T follicular helper cell (primary cell): ENCODE measurements at places on chromosomes 1 and 21.
A peak's percentile ranks its signal among the peaks of the same experiment; 100 is the strongest.

DNA sequence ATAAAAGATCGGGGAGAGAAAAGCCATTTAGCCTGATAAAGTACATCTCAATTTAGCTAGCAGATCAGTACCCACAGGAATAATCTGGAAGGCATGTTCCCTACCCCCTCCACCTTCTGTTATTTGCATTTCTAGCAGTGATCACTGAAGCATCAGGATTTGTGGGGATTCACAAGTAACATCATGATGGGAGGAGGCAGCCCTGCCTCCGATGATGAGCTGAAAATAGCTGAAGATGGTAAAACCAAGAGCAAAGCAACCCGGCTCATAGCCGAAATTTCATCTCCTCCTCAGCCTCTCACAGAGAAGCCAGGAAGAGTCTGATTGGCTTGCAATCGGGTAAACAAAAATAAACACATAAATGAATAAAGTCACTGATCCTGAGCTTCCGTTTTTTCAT is 2.4 kb downstream of the CCSAP start:
- DNase-seq, result no peak

- peak; percentile 46 for DNase-seq
These were observed at the start of gene COL9A2 for GRCh38 chr1:40316595-40317393. COL9A2 (minus strand) TSS chr1:40317286; CDS start chr1:40317197, 89 bp downstream.

DNA sequence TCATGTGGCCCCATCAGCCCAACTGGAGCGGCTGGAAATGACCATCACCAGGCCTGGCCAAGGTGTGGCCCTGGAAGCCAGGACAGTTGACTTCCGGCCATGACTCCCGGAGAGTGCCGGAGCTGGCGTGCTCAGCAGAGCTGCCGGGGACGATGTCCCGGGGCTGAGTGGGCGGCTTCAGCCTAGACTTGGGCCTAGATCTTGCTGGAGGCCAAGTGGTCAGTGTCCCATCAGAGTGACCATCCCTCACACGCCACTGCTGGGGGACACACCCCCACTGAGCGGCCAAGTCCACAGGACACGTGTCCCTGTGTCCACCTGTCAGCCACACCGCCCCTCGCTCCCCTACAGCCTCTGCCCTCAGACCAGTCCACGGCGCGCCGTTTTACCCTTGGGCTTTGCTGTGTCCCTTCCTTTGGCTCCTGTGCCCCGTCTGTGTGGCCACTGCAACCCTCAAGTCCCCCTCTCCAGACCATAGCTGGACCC is 4.0 kb downstream of the FAAP20 start:
- no peak for DNase-seq

DNA sequence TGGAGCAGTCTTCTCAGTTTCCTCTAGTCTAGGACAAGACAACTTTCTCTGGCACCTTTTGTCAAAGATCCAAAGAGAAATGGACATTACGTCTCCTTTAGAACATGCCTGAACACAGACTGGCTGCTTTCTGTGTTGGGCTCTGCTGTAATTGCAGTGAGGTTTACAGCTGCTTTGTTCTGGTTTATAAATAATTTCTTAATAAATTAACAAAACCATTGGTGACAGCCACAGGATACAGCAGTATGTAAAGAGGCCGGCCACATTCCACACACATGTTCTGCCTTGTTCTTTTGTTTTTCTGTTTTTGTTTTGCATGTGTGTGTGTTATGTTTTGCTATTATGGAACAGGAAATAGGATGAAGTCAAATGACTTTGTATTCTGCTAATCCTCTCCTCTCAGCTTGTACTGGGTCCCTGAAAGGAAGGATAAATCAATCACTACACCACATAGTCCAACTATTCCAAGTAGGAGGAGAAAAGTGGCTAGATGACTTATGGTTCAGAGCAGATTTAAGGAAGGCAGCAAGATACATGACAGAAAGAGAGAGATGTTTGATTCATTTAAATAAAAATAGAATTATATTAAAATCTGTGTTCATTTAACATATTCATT is 161.5 kb upstream of the ESRRG start:
- DNase-seq, result no peak

DNA sequence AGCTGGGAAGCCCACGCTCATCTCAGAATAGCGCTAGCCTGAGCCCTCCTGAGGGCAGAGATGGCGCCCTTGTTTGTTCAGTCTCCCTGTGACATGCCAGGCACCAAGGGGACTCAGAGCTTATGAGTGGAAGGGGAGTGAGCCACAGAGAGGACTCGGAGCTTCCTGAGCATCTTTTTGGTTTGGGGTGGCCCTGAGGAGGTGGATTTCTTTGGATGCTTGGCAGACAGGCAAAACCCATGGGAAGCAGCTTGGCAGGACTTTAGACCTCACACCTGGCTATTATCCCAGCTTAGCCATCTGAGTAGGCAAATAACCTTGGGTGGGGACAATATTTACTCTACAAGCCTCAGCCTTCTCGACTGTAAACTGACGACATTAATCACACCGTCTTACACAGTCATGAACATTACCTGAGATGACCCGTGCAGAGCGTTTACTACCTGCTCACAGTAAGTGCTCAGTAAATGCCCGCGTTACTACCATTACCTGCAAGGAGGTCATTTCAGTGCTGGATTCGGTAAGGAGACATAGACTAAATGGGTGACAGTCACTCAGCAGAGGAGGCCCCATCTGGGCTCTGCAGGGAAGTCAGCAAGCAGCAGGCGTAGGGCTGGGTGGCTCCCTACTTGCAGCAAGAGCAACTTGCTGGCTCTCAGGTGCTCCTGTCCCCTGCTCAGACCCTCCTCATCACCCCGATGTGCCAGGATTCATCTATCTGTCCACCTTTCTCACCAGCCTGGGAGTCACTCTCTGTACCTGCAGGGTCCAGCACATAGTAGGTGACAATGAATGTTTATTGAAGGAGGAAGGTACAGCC is 54.9 kb downstream of the KLHDC7A start:
- DNase-seq, result no peak

DNA sequence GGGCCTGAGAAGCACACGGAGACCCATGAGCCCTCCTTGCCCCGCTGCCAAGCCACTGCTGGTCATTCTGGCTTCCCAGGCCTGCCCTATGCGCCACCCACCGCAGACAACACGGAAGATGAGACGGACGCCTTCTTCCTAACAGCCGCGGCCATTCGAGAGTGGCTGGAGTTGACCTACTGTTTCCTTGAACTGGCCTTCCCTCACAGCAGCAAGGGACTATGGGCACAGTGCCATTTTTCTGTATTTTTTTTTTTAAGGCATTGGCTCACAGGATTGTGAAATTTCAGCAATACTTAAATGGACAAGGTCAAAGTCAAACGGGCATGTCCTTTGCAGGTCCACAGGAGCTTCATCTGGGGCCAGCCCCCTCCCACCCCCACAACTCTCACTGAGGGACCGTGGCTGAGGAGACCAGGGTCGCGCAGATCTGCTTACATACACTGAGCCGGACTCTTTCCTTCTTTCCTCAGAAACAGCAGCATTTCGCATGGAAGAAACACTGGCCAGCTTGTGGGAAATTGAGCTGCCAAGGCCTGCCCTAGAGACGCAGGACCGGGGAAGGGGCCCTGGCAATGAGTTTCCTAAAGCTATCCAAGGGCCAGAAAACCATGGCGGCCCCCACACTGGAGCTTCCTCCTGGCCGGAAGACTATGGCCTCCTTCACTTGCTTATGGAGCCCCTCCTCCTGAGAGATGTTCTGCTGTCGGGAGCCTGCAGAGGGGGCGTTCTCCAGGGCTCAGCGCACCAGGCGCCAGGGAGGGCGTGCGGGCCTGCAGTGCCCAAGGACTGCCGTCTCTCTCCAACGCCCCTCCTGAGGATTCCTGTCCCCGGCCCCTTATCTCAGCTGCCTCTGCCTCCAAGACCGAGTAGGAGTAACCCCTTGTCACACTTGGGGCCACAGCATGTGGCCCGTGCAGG is 98.9 kb downstream of the PGBD5 start:
- DNase-seq, result no peak

- no peak for DNase-seq
These were observed 61.1 kb downstream of the FYB2 start for GRCh38 chr1:56758135-56758534.

- DNase-seq, result no peak
These were observed 64.1 kb downstream of the DDR2 start for GRCh38 chr1:162696286-162696862.

- DNase-seq, result no peak
These were observed 766.5 kb upstream of the B3GALT2 start for GRCh38 chr1:193952778-193953374.

GRCh38 chr1:18900303-18900841 is 2.0 kb downstream of the ALDH4A1 start:
- no peak for DNase-seq

DNA sequence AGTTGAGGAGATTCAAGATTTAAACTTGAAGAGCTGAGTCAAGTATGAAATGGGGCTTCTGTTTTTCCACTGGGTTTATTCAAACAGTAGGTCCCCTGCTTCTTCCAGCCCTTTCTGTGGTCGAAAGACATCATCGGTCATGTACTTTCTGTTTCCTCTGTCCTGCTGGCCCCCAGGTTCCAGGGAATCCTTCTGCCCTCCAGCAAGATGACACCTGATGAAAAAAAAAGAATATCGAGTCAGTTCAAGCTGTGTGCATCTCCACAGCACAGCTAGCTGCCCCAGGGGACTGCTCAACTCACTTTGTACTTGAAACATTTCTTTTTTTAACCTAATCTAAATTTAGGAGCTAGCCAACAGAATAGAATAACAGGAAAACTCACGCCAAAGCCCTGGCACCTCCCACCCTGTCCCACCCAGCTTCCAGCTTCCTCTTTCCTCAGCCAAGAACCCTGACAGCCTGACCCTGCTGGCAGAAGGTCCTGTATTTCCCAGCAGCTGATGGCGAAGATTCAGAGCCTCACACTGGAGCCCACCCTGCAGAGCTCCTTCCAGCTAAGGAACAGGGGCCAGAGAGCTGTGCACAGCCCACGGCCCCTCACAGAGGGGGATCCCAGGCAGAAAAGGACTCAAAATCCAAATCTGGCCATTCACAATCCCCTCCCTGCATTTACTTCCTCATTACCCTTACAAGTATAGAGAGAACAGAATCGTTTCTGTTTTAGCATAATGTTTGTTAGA is 176.5 kb downstream of the PSMG1 start:
- no peak for DNase-seq

DNA sequence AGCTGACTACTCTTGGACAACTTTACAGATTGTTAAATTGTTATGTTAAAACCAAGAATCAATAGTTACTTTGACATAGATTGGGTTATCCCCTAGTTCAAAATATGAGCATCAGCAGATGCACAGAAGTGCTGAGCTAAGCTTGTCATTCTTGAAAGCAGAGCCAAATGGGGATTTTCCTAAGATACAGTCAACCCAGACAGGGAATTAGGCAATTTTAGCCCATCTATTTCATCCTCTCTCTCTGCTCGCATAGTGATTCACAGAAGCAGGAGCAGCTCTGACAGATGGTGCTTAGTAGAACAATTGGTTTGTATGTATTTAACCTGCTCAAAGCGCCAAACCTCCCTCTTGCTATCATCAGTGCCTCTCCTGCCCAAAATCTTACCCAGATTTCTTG is 27.9 kb upstream of the PRRC2C start:
- DNase-seq, result no peak

DNA sequence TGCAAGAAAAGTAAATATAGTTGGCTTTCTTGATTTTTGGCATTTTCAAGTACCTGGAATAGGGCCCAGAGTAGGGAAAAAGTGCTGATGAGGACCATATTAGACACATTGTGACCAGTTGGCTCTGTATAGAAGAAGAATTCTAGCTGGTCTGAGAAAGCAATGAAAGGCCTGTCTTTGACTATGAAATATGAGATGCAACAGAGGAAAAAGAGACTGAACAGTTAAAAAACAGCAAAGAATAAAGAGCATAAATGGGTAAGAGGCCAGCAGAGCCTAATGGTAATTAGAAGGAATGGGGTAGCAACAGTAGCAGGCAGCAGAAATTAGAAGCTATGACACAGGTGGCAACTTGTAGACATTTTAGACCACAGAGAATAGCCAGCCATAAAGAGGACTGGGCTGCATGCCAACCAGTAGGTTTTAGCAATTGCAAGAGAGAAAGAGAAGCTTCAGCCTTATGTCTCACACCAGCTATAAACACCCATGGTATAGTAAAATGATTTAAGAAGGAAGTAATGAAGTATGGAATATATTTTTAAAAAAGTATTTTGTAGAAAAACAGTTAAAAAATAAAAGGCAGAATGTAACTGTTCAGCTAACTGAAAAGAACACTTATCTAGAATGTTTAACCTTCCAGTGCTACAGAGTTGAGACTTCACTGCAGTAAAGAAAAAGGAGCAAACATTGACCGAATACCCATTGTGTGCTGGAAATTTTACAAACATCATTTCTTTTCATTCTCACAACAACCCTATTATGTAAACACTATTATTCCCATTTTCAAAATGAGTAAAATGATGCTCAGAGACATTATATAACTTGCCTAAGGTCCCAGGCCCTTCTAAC is 114.1 kb downstream of the LHX4 start:
- DNase-seq, result no peak

DNA sequence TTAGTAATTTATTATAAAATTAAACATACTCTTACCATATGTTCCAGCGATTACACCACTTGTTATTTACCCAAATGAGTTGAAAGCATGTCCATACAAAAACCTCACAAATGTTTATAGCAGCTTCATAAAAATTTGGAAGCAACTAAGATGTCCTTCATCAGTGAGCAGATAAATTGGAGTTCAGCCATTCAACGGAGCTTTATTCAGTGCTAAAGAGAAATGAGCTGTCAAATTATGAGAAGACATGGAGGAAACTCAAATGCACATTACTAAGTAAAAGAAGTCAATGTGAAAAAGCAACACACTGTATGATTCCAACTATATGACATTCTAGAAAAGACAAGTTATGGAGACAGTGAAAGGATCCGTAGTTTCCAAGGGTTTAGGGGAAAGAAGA is 606.7 kb upstream of the TMPRSS15 start:
- no peak for DNase-seq
